Glomerular endothelial cell (primary cell): ENCODE measurements at places on chromosomes 11 and 22. TPM values are rescaled to one million over a fixed set of nuclear protein-coding genes. Genes with fewer than 3 reads are reported as not detected.

The AAMDC gene
- 36.1 and 53.2 TPM in 2 replicates for total RNA-seq

The GGTLC2 gene
- total RNA-seq: not detected in 2 replicates

DNA sequence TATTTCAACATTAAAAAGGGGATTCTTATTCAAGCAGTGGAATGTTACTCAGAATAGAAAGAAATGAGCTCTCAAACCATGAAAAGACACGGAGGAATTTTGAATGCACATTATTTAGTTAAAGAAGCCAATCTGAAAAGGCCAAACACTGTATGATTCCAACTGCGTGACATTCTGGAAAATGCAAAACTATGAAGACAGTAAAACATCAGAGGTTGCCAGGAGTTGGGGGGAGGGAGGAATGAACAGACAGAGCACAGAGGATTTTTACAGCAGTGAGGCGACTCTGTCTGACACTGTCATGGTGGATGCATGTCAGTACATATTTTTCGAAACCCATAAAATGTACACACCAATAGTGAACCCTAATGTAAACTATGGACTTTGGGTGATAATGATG is 22.9 kb upstream of the THY1 start:
- DNase-seq: no peak

The JAM3 gene
- total RNA-seq: 108 and 138 TPM in 2 replicates

The CCDC82 gene
- 24.2 and 24.6 TPM in 2 replicates for total RNA-seq

- DNase-seq: no peak
These were observed 59.8 kb downstream of the WNT7B start for GRCh38 chr22:45917146-45917545.
